ENCODE measurements at places on chromosomes 3 and 15.
A peak's percentile ranks its signal among the peaks of the same experiment; 100 is the strongest.

DNA sequence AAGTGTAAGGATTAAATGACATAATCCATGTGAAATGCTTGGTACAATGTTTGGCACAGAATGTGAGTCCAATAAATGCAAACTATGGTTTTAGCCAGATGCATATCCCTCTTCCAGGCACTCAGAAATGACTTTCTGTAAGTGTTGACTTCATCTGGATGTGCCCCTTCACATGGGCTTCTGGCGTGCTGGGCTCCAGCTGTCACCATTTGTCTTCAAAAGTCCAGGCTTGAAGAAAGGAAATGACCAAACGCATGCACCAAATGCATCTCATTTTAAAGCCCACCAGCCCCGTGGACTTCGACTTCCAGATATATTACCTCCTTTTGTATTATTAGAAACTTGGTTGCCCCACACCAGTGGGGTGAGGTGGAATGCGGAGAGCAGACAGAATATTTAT is 23.7 kb downstream of the CRYGS start:
- no peak for DNase-seq

DNA sequence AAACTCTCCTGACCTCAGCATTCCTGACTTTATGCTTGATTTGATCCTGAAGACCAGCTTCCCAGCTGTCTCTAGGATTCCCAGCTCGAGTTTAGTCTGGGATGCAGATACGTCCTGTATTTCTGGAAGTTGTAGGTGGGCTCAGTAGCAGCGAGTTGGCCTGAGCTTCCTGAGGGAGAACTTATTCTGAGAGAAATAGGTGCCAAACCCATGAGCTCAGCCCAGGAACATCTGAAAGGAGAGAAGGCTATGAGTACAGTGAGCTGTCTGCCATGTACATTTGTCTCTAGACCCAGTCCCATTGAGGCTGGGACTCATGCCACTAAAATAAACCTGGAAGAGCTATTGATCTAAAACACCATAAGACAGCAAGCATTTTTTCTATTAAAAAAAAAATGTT is 36.6 kb upstream of the SLC9A9 start:
- DNase-seq: no peak

DNA sequence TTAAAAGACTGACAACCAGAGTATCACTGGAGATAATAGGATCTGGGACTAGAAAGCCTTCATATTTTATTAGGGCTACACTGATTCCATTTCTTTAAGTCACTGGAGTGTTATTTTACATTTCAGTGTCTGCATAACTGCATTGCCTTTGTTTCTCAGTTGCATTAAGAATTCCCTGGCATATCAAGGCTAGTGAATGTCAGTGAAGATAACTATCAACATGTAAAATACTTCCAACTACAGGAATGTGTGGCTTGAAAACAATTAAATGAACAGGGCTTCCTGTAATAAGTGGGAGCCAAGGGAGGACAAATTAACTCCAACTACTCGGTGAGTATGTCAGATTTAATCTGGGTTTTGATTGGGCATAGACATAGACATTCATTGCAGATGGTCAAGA is 628.5 kb downstream of the ROBO2 start:
- no peak for DNase-seq

DNA sequence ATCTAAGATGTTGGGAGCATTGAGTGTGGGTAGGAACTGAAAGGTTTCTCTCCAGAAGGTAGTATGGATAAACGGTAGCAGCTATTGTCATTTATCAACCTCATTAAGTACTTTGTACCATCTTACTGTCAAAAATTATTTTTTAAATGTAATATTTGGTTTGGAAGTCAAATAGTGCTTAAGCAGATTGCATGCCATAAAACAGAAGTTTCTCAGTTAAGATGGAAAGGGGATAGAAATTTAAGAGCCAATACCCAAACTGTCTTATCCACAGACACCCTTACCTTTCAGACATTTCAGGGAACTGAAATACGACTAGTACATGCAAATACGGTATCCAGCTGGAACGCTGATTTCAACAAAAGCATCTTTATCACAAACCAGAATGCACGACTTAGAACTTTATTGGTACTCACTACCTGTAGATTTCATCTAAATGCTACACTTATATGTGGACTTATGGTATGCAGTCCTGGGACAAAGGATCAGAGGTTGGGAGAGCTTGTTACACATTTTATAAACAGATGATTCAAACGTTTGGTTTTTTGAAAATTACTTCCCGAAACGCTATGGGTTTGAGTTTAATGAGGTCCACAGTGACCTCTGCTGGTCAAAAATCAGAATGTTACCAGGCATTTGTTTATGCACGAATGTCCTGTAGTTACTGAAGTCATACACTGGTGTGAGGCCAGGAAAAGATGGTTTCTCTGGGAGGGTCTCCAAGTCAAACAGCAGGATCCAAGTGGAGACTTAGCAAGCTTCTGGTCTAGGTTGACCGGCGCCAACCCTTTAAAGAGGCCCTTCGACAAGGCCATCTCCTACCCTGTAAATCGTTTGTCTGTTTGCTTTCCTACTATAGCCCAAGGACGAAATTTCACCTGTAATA is 45.7 kb upstream of the DUT start:
- DNase-seq: peak; percentile 59

GRCh38 chr15:56725386-56725785 is 7.9 kb downstream of the ZNF280D start:
- no peak for DNase-seq

GRCh38 chr3:98002717-98003116 is 30.5 kb upstream of the RIOX2 start:
- no peak for DNase-seq

GRCh38 chr3:178558637-178559036 is 22.4 kb downstream of the KCNMB2 start:
- no peak for DNase-seq

DNA sequence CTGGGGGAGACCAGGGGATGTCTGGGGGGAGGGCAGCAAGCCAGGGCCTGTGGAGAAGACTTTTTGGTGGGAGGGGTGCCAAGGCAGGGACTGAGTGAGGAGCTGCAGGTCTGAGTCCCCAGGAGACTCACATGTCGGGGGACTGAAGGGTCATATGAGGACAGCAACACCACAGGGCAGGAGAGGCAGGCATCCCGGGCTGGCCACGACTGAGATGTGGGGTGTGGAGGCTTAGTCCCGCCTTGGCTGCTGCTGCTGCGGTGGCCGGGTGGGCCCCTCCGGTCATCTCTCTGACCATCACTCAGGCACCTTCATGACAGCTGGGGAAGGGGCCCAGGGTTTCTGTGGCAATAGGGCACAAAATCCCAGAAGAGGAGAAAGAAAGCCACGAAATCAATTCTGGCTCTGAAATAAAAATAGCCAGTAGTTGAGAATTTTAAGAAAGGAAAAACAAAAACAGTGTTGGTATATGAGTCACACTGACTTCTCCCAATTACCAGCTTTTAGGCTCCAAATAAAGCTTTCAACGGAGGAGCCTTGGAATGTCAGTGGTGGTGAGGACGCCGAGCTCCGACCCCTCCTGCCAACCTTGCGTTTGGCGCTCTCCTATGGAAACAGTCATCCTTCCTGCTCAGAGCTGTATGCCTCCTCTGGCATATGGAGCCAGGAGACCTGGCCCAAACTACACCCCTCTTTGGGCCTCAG is 52.9 kb upstream of the ITGA11 start:
- DNase-seq: no peak

GRCh38 chr15:77034695-77035489 is 36.0 kb downstream of the TSPAN3 start:
- DNase-seq: no peak

DNA sequence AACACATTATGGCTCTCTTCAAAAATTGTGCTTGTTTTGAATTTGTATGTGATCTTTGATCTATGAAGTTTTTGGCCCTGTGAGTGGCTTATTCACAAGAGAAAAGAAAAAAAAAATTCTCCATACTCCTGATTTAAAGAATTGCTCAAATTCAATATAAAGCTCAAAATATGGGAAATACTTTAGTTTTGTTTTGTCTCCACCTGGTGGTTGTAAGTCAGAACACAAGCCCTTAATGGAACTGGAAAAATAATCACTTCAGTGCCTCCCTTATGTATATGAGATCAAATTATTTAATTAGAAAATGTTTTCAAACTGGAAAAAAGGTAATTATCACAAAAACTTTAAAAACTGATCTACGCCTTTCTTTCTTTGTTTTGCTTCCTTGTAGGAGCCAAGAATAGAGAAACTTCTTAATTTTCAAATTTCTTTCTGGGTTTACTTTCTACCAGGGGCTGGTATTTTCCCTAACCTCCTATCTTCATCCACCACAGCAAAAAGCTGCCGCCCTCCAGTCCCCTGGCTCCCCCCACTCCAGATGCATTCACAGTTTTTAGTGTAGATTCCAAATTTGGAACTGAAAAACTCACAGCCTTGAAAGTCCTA is 50.6 kb downstream of the SERP1 start:
- DNase-seq: peak; percentile 66

DNA sequence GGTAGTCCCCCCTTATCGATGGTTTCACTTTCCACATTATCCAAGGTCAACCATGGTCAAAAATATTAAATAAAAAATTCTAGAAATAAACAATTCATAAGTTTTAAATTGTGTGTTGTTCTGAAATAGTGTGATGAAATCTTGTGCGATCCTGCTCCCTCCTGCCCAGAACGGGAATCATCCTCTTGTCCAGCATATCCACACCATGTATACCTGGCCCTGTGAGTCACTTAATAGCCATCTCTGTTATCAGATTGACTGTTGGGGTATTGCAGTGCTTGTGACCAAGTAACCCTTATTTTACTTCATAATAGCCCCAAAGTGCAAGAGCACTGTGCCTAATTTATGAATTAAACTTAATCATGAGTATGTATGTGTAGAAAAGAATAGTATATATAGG is 19.1 kb downstream of the FAM81A start:
- no peak for DNase-seq

DNA sequence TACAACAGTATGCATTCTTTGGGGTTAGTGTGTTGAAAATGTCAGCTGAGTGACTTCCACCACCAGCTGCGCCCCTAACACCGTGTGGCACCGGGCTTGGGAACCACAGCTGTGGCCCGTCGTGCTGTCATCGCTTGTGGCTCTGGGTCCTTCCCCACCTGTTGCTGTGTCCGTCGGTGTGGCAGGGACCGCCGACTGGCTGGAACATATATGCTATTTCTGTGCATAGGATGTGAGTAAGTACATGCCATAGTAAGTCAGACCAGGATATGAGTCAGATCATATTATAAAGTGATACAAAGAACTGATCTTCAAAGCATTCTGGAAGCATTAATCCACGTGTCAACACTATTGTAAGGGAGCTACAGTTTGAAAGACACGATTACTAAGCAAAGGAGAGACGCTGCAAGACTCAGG is 31.9 kb downstream of the EHD4 start:
- DNase-seq: peak; percentile 66

- DNase-seq: no peak
Measured at GRCh38 chr15:74958320-74958907, 1.8 kb upstream of the RPP25 start.

GRCh38 chr15:63553388-63553791 is 43.8 kb upstream of the FBXL22 start:
- peak; percentile 20 for DNase-seq

DNA sequence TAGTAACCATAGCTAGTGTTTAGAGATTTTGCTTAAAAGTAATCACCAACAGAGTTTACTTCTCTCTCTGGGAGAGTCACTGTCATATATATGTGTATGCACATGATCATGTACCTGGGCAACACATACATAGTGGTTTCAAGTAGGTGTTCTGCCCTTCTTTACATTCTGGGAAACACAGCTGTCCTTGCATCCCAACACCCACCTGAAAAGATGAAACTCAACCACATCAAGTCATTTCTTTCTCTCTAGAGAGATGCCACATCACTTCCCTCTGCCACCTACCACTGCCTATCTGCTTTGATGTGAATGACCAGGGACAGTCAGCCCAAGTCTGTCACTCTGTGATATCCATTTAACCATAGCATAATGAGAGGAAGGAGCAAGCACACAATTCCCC is 155.8 kb upstream of the GADL1 start:
- no peak for DNase-seq

DNA sequence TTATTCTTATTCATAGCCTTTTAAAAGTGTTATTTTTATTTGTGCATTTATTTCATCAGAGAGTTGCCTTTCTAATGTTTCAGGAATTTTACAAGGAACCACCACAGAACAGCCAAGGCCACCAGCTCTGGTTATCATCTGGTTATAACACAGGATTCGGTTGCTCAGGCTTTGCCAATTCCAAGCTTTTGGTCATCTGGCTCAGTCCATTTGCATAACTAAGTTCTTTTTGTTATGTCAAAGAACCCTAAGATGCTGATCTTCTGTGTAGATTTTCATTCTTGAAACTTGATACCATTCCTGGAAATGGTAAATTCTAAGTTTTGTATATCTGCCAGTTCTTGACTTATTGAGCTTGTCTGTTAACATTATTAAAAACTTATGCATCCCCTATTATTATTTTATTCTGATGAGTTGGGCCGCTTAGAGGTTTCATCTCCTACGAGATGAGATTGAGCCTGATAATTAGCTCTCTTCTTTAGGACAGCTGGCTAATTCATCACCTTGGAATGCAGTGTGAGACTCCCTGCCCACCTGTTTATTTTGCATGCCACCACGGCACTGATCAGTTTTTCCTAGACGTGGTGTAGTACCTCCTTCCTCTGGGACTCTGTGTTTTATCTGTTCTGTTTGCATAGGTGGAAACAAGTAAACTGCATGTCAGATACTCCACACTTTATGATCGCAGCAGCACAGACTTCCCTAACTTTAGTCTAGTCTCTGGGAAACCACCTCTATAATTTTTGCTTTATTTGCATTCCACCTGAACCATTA is 264.8 kb downstream of the SLCO3A1 start:
- DNase-seq: no peak

DNA sequence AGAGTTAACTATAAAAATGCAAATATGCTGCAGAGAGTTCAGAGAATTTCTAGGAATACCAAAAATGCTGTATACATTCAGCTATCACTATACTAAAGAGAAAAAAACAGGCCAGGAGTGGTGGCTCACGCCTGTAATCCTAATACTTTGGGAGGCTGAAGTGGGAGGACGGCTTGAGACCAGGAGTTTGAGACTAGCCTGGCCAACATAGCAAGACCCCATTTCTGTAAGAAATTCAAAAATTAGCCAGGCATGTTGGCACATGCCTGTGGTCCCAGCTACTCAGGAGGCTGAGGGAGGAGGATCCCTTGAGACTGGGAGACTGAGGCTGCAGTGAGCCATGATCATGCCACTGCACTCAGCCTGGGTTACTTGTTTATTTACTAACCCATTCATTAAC is 74.7 kb upstream of the SLC12A8 start:
- no peak for DNase-seq

All from CD4-positive, alpha-beta T cell treated with Interleukin-2 at 100 ng/mL for 4 hours (primary cell).